ENCODE measurements at places on chromosomes 12 and 14.

DNA sequence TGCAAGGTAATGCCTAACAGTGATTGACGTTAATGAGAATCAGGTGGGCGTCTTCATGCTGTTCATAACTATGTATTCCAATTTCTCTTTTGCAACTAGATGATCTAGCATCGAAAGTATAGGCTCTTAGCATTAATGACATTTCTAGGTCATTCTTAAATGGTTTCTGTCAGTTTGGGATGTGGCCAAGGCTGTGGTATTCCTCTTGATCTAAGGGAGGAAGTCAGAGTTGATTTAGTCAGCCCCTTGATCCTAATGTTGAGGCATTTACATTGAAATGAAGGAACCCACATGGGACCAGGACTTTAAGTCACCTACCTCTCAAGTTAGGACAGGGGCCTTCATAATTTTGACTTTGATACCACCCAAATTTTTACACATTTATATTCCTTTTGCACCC lies 448.1 kb downstream of the NPAS3 start:
- DNase-seq, result no peak

GRCh38 chr14:63026491-63026890 lies 18.8 kb downstream of the KCNH5 start:
- no peak for DNase-seq

DNA sequence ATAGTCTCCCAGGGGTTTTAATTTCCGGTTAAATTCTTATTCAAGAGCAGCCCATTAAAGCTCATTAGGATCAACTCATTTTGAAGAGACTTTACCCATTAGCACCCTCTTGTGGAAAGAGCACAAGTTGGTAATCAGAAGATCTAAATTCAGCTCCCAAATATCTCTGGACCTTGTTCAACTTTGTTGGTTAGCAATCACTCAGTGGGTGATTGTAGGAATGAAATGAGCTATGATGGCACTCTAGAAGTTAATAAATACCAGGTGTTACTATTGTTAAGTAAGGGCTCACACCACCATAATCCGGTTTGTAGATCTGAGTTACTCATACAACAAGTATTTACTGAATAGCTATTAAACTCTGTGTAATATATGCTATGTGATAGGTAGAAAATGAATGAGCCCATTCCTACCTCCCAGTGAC lies 42.9 kb downstream of the TRIP11 start:
- DNase-seq, result peak; percentile 87

GRCh38 chr12:91811481-91812287 lies 334.0 kb downstream of the BTG1 start:
- peak; percentile 15 for DNase-seq

DNA sequence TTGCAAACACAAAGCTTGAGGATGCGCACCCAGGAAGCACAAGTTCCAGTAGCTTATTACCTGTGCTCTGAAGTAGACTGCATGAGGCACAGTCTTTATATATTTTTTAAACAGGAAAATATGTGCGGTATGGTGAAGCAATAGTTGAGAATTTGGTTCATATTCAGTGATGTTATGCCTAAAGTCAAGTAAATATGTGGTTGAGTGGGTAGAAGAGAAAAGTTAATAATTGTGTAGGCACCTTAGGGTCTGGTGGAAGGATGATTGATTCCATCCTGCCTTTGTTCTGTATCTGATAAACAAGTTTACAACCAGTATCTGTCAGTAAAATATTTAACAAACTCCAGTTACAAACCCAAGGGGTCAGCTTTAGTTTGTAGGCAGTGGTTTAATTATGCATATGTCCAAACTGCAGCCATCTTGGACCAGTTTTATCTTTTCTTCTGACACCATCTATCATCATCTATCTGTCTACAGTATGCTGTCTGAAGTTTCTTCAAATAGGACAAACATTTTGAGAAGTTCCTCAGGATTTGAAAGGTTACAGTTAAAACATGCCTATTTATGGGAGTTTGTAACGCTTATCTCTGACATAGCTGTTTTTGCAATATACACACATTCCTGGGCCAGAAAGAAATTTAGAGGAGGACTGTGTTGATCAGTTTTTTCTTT lies 10.8 kb downstream of the SINHCAF start:
- no peak for DNase-seq

GRCh38 chr12:31119803-31120211 lies 46.1 kb downstream of the DDX11 start:
- no peak for DNase-seq

DNA sequence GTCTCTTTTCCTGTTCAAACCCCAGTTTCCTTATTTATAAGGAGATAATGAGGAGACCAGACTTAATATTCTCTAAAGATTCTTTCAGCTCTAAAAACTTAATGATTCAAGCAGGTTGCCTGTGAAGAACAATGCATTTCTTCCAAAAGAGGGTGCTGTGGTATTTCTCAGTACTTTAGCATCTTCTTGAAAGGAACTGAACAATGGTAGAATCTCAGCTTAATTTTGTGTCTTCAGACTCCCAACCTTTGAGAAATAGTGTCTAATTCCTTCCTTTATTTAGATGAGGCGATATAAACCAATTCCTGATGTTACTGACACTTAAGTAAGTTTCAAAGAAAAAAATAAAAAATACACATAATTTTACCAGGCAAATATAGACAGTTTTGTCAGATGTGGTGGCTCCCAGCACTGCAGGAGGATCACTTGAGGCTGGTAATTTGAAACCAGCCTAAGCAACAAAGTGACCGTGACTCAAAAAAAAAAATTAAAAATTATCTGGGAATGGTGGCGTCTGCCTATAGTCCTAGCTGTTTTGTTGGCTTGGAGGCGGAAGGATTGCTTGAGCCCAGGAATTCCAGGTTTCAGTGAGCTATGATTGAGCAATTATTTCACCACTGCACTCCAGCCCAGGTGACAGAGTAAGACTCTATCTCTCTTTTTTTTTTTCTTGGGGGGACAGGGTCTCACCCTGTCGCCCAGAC lies 76.9 kb upstream of the PSMA6 start:
- peak; percentile 14 for DNase-seq
